ENCODE measurements at places on chromosomes 6 and 20.
A peak's percentile ranks its signal among the peaks of the same experiment; 100 is the strongest.

GRCh38 chr20:57244221-57244585 lies 22.2 kb downstream of the BMP7 start:
- no peak for DNase-seq

DNA sequence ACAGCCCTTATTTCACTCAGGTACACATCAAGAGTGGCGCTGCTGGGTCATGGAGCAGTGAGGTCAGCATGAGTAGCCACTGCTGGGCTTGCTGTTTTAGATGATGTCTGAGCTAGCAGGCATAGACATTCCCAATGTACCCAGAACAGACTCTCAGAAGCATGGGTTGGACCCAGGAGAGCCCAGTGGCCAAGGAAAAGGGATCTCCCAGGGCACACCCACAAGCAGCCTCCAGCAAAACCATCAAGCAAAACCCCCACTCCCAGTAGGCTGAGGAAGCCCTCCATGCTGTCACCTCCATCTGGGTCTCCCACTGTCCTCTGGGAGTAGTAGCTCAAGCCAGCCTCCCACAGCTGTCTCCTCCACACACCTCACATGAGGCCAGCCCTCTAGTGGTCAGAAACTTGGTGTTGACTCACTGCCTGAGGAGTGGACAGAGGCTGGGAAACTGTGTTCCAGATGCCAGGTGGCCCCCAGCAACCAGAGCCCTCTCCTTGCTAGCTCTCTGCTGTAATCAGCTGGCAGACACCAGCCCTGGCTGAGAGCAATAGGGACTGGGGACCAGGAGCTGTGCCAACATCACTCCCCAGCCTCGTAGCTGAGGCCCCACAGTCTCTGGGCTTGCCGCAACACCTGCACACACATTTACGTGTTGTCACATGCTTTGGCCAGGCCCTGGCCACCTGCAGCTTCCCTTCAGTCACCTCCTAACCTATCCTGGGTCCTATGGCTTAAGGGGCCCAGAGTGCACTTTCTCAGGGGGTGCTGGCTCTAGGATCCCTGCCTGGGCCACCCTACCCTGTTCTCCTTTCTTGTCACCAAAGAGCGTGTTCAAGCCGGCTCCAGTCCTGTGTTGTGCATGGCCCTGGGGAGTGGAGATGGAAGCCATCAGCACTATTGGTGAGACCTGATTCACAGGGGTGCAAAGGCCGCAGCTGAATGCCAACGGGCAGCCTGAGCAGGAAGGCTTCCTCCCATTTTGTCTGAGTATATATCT lies 1.9 kb upstream of the AP5S1 start:
- DNase-seq: peak; percentile 68

DNA sequence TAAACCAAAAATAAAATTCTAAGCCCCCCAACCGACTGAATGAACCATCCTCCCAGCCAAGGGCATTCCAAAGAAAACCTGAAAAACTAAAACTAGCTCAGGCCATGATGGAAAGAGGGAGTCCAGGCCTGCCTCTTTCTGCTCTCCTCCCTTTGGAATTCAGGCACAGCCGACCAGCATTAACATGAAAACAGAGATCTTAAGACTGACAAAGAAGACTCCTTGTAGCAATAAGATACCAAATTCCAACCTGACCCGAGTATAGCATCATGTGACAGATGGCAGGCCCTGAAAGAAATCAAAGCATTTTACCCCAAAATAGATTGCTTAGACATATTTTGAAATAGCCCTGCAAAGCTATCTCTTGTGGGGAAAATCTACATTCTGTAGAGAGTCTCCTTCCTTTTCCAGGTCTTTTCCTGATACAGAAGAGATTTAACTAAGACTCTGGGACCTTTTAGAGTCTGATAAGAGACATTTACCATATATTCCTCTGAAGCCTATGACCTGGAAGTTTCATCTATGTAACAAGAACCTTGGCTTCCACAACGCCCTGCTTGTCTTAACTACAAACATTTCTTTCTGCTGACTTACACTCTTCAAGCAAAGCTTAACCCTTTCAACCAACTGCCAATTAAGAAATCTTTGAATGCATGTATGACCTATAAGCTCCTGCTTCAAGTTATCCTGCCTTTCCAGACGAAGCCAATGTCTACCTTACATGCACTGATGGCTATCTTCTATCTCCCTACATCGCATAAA lies 22.2 kb upstream of the TXLNB start:
- DNase-seq: no peak

- DNase-seq: no peak
These were observed 87.3 kb downstream of the PTPRT start for GRCh38 chr20:43102394-43102793.

DNA sequence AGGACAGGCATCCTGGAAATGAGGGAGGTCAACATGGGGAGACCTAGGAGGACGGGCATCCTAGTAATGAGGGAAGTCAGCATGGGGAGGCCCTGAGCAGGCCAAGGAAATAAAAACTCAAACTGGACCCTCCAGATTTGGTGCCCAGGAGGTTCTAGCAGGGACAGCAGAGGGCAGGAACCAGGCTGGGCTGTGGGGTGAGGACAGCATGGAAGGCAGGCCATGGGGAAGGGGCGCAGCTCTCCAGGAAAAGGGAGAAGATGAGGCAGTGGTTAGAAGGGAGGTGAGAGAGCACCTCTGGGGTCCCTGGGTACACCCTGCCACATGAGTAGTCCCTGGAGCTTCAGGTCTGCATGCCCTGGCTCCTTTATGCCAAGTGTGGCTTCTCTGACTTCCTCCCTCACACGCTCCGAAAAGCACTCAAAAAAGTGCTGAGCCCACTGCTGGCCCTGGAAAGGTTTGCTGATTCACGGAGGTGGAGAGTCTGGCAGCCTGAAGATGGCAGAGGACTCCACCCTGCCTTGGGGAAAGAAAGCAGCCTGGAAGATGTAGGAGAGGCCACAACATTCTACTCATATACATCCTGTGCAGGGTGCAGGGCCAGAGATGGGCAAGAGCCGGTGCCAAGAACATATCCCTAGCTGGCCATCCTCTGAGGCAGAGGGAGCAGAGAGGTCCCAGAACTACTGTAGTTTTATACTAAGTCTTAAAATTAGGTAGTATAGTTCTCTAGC lies 154.9 kb downstream of the MRPL14 start:
- no peak for DNase-seq

GRCh38 chr6:163345931-163346330 lies 68.6 kb upstream of the QKI start:
- no peak for DNase-seq

- no peak for DNase-seq
These were observed 22.3 kb downstream of the PPP1R16B start for GRCh38 chr20:38827770-38828281.
